ENCODE measurements at places on chromosomes 13 and 19.

DNA sequence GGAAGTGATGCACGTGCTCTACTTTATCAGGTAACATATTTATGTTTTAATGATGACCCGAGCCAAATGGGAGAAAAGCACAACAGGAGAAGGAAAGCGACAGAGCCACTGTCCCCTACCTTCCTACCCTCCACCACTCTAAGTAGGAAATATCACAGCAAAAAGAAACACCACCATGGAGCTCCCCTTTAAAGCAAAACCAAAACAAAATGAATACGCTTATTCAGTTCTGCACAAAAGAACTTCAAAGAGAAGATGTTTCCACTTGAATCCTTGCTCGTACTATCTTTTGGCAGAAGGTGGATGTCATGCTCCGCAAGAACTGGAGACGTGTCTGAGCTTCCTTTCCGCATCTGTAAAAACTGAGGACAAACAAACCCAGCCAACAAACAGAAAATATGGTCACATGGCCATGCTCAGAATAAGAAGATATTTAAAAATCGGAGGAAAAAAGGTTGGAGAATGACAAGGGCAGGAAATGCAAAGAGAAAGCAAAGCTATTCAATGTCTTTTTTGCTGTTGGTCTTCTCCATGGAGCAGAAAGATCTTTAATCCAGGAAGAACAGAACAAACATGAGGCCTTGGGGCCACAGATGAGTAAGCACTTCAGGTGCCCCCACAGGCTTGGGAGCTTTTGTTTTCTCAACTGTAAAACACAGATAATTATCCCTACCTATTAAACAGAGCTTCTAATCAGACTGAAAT, 19.5 kb downstream of the N4BP2L1 start:
- no peak for DNase-seq

- DNase-seq: peak; percentile 48
These were observed 168.8 kb downstream of the COL4A1 start for GRCh38 chr13:110138010-110138699.

- no peak for DNase-seq
These were observed 14.4 kb upstream of the TPM4 start for GRCh38 chr19:16061943-16062342.

- DNase-seq: no peak
These were observed 43.4 kb upstream of the URAD start for GRCh38 chr13:28031896-28032288.

DNA sequence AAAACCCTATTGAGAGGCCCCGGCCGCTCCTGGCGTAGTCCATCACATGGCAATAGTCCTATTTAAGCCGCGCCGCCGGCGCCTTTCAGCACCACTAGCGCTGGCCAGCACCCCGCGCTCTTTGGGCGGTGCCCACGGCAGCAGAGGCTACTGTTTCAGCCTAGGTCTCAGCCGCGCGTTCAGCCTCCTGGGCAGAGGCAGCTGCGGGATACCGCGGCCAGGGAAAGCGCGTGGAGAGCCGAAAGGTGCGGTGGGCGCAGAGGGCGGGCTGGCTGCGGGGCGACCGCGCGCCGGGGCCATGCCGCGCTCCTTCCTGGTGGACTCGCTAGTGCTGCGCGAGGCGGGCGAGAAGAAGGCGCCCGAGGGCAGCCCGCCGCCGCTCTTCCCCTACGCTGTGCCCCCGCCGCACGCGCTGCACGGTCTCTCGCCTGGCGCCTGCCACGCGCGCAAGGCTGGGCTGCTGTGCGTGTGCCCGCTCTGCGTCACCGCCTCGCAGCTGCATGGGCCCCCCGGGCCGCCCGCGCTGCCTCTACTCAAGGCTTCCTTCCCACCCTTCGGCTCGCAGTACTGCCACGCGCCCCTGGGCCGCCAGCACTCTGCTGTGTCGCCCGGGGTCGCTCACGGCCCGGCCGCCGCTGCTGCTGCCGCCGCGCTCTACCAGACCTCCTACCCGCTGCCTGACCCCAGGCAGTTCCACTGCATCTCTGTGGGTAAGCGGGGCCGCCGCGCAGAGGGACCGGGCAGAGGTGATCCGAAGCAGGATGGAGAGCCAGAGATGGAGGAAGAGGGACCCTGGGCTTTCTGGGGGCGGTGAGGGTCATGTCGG, at the start of gene GSX1:
GSX1 (plus strand) TSS at position 91 of the 826 bp plus-strand sequence; CDS start at position 299, 208 bp downstream.
- peak; percentile 9 for DNase-seq

- no peak for DNase-seq
These were observed 47.4 kb downstream of the STOML3 start for GRCh38 chr13:38943231-38943630.

DNA sequence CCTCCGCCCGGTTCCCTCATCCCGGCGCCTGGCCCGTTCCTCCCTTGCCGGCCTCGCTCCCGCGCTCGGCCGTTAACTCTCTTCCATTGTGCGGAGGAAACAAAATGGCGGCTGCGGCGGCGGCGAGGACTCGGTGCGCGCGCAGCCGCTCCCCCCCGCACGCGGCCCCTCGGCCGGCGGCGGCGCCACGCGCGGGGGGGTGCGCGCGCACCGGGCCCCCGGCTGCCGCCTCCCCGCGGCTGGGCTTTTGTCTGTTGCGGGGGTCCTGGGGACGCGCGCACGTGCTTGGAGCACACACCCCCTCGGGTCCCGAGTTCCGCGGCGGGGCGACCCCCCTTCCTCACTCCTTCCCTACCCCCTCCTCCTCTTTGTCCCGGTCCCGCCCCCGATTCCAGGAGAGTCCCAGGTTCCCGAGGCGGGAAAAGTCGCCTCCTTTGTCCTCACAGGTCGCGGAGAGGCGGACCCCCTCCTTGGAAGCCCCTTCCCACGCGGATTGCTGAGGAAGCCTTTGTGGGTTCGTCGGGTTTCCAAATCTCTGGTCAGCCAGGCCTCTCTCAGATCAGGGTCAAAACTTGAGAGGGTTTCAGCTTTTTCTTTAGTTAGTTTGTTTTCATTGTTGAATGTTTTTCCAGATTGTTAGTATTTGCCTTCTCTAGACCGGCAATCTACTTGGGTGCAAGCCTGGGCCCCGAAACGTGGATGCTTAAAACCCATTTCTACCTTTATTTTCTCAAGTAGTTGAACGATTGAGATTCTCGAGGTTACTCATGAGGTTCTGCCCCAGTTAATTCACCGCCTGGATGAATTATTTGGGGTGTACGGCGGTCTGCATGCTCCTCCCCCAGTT, 687 bp downstream of the ILF3 start:
- no peak for DNase-seq

DNA sequence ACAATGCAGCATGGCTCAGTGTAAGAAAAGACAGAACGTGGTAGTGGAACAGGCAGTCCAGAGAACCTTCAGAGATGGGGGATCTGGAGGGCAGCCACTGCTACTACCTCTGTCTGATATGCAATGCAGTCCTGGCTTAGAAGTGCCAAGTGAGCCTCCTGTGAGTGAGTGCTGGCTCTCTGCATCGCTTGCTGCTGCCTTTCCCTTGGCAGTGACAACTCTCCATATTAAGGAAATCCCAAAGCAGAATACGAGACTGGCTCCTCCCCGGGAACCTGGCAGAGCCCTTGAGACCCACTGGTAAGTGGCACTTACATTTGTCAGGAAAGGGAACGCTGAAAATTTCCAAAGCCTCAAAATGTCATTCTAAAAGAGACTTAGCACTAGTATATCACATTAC, 7.5 kb downstream of the DOCK9 start:
- no peak for DNase-seq

DNA sequence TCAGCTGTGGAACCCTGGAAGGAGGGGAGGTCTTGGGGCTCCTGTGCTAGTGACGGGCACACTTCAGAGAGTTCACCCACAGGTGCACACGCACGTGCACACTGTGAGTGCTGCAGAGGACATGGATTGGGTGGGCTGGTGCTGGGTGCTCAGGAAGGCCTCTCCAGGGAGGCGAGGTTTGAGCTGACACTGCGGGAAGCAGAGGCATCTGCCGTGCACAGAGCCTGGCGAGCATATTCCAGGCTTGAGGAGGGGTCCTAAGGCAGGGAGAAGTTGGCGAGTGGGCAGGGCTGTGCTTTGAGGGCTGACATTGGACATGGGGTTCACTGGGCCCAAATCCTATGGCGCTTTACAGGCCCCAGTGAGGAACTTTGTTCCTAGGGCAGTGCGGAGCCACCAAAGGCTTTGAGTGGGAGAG, 25.6 kb downstream of the CCDC8 start:
- DNase-seq: no peak

DNA sequence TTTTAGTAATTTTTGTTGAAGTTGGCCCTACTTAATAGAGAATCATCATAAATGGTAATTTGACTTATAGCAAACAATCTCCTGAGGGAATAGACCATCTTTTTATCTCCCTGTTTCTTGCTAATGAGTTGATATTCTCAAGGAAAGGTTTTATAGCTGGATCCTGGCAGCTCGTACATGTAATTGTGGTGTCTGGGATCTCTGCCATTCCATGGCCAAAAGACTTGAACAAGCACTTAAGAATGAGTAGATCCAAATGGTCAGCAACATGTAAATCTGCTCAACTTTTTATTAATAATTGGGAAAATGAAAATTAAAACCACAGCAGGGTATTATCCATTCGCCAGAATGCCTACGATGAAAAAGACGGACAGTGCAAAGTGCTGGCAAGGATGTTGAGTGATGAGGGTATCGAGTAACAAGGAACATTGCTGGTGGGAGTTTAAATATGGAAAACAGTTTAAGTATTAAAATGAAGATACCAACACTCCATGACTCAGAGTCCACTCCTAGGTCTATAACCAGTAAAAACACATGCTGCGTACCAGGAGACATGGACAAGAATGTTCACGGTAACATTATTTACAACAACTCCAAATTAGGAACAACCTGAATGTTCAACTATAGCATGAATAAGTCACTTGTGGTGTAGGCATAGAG, 5.1 kb upstream of the GPR18 start:
- DNase-seq: no peak

GRCh38 chr13:53821632-53822031, 793.0 kb downstream of the OLFM4 start:
- DNase-seq: no peak

DNA sequence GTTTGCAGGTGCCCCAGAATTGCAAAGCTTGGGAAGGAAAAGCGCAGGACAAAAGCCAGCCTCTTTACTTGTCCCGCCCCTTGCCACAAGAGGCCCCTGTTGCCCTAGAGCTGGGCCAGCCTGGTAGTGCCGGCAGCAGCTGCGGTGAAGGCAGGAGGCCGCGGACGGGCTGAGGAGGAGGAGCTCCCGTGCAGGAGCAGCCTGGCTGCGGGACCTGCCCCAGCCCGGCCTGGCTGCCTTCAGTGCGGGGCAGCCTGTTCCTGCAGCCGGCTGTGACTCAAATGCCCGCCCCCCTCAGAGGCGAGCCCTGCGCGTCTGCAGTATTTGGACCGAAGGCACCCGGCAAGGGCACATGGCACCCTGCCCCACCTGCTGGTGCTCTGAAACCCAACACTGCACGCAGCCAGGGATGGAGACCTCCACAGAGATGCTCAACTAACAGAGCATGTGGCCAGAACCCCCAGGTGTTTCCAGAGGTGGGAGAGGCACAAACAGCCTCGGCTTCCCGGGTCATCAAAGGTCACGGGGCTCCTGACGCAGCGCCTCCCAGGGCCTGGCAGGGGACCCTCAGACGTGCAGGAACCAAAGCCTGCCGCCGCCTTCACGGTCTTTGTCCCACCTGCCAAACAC, 29.7 kb downstream of the NAXD start:
- DNase-seq: no peak

DNA sequence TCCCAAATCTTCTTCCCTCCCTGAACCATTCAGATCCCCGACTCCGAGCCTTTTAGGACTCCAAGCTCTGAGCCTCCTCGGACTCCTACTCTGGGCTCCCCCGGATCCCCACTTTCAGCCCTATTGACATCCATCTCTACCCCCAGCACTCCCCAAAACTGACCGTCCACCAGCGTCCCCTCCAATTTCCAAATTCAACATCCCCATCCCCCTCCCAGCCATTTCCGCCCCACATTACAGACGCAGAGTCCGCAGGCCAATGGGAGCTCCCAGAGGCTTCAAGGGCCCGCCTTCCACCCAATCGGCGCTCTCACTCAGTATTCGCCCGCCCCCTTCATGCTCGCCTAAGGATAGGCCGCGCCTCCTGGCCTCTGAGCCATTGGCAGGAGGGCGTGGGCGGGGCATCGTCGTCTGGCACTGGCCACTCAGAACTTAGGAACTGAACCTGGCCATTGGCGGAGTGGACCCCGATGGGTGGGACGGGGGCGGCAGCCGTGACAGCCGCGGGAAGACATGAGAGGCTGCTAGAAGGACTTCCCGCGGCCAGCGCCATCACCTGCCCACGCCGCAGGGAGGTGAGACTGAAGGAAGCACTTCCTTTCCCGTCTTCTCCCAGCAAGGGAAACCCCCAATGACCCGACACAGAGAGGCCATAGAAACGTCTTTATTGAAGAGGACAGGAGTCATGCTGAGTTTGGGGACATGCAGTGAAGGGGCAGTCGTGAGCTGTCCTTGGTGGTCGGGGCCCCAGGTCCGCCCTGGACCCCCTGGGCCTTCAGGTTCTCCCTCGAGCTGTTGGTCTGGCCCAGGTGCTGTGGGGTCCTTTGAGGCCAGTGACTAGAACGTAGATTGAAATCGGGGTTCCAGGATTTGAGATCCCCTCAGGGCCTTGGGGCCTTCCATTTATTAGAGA, at the start of gene ALKBH6:
ALKBH6 (minus strand) TSS at position 202 of the 913 bp plus-strand sequence. CDS start 816 bp downstream, outside the sequence.
- DNase-seq: peak; percentile 89

DNA sequence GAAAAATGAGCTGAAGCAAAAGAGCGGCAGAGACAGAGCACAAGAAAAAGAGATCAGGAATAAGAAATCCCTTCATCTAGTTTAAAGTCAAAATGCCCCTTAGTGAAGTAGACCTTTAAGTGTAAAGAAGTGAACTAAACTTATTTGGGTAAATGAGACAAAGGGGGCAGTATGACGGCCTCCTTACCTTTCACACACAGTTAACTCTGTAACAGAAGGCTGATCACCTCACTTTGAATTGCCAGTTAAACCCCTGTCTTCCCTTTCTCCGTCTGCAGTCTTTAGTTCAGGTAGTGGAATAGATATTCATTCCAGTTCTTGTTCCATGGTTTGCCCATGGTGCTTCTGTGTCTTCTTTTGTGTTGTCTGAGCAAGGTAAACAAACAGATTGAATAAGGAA, 1029.8 kb downstream of the DIAPH3 start:
- DNase-seq: no peak

DNA sequence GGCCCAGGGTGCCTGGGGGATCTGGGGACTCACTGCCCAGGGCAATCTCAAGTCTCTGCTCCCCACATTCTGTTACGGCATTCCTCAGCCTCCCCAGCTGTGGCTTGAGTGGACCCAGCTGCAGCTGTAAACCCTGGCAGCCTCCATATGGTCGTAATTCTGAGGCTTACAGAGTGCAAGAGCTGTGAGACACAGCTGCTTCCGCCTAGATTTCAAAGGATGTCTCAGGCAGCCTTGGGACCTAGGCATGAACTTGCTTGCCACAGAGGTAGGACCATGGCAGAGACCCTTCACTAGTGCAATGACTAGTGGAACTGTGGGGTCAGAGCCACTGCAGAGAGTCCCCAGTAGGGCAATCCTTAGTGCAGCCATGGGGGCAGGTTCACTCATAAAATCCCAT, 297.5 kb downstream of the ENOX1 start:
- DNase-seq: no peak

- peak; percentile 89 for DNase-seq
These were observed 123.1 kb downstream of the SPRY2 start for GRCh38 chr13:80217614-80218456.

All from non-pigmented ciliary epithelial cell (primary cell).